GM12878 (cell line): ENCODE measurements at places on chromosomes 4 and X.

DNA sequence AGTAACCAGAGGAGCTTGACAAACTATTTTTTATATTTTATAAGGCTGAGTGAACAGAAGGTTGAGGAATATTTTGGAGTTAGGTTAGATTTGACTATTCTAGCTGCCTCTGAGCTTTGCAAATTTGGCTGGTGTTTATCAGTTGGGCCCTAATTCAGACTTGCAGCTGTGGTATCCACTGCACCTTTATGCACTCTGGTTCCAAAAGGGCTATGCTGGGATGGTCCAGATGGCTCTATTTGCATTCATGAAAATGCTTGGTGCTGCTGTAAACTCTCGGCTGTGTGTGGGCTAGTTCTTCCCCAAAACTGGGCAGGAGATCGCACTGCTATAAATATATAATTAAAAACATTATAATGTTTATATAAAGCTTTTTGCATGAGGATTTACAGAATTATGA is 106.3 kb downstream of the REPS2 start:
- no peak for DNase-seq

GRCh38 chr4:53309321-53310040 is 56.4 kb downstream of the SCFD2 start:
- no peak for DNase-seq

- DNase-seq: no peak
Measured at GRCh38 chr4:169245061-169245460, 25.7 kb downstream of the SH3RF1 start.

- no peak for DNase-seq
Measured at GRCh38 chrX:145003443-145003842, 243.9 kb upstream of the SPANXN1 start.
